GM12878 (cell line): ENCODE measurements at places on chromosomes 2 and 18.

- peak; percentile 32 for DNase-seq
These were observed 29.8 kb upstream of the TBR1 start for GRCh38 chr2:161386228-161386824.

GRCh38 chr2:38045811-38046210 lies 30.1 kb downstream of the CYP1B1 start:
- DNase-seq: no peak

GRCh38 chr2:30713698-30714097 lies 93.5 kb downstream of the CAPN13 start:
- no peak for DNase-seq

GRCh38 chr2:120737340-120738101 lies 1.9 kb downstream of the GLI2 start:
- DNase-seq: no peak

DNA sequence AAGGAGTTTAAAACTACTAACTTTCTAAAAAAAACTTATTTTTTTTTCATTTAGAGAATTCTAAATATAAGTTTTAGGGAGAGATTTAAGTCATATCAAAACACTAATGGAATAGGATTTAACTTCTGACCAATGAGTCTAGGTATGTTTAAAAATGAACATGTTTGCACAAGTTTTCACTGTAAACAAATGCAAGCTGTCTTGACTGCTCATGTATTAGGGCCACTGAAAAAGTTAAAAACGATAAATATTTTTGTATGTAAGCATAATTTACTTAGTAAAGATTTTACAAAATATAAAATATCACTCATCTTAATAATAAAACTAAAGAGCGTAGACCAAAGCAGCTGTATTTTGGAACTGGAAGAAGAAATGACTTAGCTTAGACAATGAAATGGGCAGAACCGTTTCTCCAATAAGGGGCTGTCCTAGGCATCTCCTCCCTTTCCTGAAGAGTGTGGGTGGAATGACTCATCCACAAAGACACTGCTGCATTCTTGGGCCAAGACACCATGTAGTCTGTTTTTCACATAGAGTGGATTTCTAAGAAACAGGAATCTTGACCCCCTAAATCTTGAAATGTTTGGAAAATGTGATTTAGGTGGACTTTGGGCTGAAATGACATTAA lies 118.8 kb downstream of the MEP1B start:
- no peak for DNase-seq

DNA sequence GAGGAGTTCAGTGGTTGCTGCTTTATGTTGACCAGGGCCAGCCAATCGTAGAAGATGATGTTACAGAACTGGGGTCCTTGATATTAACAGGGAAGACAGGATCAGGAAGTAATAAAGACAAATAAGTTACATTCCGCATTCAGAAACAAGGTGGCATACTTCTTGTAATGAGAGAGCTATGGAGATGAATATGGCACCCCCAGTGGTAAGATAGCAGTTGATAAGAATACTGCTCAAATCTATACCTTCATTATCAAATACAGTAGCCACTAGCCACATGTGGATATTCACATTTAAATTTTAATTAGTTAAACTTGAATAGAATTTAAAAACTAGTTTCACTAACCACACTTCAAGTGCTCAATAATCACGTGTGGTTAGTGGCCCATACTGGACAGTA lies 290.4 kb upstream of the RBMS1 start:
- no peak for DNase-seq

GRCh38 chr2:143422681-143423080 lies 293.5 kb downstream of the ARHGAP15 start:
- DNase-seq: no peak

GRCh38 chr2:70553584-70554337 lies at the start of gene TGFA:
TGFA (minus strand) TSS chr2:70553826; CDS start chr2:70553767, 59 bp downstream.
- DNase-seq: no peak

DNA sequence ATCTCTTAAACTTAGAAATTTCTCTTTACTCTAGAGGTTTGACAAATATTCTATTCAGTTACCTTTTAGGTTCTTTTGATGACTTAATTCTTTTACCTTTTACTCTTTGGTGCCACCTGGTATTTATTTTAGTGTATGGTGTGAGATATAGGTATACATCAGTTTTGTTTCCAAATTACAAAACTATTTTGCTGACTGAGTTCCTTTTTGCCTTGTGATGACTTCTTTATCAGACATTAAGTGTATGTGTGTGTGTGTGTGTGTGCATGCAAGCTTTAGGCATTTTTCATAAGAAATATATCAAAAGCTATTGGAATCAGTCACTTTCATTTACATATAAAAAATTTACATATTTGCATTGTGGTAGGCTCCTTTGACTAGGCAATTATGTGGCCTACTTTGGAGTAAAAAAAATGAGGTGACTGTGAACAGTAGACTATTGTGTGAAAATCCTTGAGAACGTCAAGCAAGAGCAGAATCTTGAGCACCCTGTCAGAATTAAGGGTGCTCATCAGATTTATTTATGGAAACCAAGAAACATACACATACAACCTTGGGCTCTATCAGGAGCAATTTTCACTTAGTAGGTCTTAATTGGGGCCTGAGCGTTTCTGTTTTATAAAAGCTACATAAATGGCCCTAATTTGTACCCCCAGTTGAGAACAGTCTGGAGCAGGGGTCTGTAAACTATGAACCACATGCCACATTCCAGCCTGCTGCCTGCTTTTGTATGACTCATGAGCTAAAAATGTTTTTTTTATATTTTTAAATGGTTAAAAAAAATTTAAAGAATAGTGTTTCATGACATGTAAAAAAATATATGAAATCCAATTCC lies 415.9 kb downstream of the SLC4A3 start:
- DNase-seq: no peak

- DNase-seq: no peak
These were observed 28.8 kb upstream of the EVA1A start for GRCh38 chr2:75589391-75590105.

DNA sequence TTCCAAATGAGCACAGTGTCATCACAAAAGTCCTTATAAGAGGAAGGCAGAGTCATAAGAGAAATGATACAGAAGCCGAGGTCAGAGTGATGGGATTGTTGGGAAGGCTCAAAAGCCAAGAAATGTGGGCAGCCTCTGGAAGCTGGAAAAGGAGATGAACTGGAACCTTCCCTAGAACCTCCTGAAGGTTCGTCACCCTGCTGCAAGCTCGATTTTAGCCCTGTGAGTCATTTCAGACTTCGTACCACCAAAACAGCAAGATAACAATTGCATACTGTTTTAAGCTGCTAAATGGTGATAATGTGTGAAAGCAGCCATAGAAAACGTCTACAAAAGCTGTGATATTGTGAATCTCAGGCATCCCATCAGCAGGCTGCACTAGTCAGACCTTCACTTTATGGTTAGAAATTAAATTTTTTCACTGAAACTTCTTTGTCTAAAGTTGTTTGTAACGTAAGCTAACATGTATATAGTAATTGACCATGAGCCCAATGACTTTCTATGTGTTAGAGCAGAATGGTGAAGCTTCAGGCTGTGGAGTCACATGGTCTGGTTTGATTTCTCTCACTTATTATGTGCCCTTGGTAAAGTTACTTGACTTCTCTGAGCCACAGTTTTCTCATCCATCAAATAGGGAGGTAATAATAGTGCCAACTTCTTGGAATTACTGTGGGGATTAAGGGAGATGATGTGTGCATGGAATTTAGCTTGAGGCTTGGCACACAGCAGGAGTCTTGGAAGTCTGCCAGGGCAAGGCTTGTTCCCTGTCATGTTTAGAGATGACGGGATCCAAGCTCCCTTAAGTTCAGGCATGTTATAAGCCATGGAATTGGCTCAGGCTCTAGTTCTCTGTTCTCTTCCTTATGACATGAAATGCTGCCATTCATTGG lies 132.0 kb upstream of the CCDC195 start:
- no peak for DNase-seq

- no peak for DNase-seq
These were observed 286.9 kb downstream of the TMX3 start for GRCh38 chr18:68427951-68428401.

DNA sequence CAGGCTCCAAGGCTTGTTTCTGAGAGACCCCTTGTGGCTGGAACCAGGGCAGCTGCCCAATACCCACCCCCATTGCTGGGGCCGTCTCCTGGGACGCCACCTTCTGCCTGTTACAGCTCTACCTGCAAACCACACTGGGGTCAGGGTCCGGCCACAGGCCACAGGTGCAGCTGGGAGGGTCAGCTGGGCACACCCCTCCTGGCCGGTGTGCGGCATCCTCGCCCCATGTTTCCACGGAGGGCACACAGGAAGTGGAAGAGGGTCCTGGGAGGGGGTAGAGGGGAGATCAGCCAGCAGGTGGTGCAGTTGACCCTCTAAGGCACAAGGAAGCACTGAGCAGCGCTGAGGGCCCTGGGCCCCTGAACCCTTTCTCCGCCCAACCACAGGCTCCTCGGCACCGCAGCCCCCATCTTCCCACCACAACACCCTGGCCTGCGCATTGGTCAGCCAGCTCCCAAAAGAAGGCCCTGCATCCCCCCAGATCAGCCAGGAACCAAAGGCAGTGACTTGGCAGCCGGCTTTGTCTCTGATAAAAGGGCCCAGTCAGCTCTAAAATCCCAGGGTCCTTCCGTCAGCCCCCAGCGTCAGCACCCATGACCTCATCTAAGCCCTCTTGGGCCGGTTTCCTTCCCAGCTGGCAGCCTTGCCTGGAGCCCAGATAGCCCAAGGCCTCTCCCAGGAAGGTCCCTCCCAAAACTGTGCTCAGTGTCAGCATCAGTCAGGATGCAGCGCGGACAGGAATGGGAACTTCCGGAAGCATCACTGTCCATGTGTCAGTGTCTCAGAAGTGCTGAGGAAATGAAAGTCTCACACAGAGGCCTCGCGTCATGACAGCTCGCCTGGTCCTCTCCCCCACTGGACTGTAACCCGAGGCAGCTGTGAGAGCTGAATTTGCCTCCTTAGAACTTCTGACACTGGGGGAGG lies 1.7 kb downstream of the ERFE start:
- DNase-seq: no peak
